ENCODE measurements at places on chromosomes 1 and 21. TPM values are rescaled to one million over a fixed set of nuclear protein-coding genes. Genes with fewer than 3 reads are reported as not detected.

The HHAT gene
- 1.4 TPM for polyA plus RNA-seq

The FAM229A gene
- not detected for polyA plus RNA-seq

The SLC35D1 gene
- polyA plus RNA-seq = 5.5 TPM

The CR1L gene
- polyA plus RNA-seq = not detected

The FCRL4 gene
- polyA plus RNA-seq = not detected

The CACNA1S gene
- not detected for polyA plus RNA-seq

The LRRC3 gene
- 0.39 TPM for polyA plus RNA-seq

The PADI2 gene
- polyA plus RNA-seq = not detected

The RAB3B gene
- polyA plus RNA-seq = not detected

The MEX3A gene
- polyA plus RNA-seq = not detected

The LRRIQ3 gene
- 3.3 TPM for polyA plus RNA-seq

The OR2T35 gene
- not detected for polyA plus RNA-seq

The ETV3L gene
- polyA plus RNA-seq = not detected

The SLC16A4 gene
- polyA plus RNA-seq = 0.31 TPM

GRCh38 chr1:233256191-233256590, 39.3 kb downstream of the PCNX2 start:
- no peak for DNase-seq

DNA sequence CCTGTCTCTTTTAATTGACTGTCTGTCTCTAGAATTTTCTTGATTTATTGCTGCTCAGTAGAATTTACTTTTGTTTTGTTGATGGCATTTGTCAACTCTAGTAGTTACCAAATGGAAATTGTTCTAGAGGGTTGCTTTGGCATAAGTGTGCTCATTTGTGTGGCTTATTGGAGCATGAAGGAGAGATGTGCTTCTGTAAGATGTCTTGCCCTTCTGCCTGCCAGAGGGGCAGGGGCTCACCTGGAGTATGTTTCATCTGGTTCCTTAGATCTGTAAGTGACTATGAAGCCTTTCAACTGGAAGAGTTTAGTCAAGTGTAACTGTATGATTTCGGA, 345.5 kb downstream of the DISC1 start:
- DNase-seq = no peak

- DNase-seq = no peak
Measured at GRCh38 chr1:88549536-88549935, 134.5 kb upstream of the PKN2 start.

GRCh38 chr1:60281360-60281932, 207.9 kb upstream of the C1orf87 start:
- DNase-seq = peak; percentile 13

DNA sequence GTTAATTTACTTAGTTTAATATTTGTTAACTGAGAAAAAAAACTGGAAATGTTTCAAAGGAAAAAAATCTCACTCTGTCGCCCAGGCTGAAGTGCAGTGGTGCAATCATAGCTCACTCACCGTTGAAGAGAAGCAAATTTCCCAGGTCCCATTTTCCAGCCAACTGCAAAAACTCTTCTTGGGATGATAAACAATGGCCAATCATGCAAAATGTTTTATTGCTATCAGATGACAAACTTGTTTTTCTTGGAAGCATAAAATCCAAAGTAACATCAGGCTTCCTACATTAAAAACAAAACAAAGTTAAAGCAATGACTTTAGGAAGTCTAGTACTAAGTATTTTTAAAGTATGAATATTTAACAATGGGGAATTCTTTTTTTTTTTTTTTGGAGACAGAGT, 84.9 kb downstream of the LYST start:
- no peak for DNase-seq

GRCh38 chr1:193658081-193658480, 471.7 kb upstream of the B3GALT2 start:
- DNase-seq = no peak

- no peak for DNase-seq
Measured at GRCh38 chr1:92756537-92756936, 28.4 kb downstream of the EVI5 start.

DNA sequence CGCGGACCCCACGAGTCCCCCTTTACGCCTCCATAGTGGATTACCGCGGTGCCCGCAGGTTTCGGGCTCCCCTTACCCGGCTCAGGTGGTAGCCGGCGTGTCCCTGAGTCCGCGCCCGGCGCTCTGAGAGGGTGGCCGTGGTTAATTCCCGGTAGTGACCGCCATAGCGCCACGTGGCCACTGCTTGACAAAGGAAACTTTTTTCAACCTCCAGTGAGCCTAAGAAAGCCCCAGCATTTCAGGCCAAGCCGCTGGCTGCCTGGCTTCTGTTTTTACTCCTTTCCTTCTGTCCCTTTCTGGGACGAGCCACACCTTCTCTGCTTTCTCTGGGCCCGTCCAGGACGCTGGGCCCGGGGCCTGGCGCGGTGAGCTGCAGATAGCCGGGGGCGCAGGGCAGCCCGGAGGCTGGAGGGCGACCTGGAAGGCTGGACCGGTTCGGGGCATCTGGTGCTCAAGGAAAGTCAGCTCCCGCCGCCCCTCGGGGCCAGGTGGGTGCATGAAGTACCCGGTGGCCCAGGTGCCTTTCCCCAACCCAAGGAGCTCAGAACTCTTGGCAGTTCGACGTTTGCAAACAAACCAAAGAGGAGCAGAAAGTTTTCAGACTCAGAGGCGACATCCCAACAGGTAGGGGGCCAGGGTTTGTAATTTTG, 540 bp upstream of the C1orf198 start:
- no peak for DNase-seq

GRCh38 chr1:205127646-205128045, 5.9 kb upstream of the RBBP5 start:
- DNase-seq = no peak

DNA sequence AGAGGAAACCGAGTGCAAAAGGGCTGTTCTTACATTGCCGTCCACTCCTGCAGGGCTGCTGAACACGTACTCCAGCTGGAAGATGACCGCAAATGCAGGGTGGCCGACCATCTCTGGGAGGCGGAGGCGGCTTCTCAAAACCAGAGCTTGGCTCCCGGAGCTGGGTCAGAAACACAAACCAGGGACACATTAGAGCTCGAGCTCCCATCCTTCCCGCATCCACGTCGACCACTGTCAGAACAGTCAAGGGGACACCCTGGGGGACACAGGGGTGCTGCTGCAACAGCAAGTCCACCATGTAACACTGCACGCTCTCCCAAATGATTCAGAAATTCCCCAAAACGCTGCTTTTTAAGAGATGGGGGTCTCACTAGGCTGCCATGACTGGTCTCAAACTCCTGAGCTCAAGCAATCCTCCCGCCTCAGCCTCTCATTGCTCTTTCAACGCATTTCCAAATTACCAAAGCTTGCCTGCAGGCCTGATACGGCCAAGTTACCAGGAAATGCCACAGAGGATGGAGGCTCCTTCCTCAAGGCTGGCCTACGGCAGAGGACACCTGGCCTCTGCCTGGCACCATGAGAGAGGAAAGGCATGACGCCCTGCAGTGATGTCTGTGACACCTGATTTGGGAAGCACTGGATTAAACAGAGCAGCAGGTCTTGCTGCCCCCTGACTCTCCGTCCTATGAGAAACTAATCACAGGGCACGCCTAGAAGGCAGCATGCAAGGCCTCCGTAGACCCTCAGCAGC, 45.0 kb downstream of the NPHP4 start:
- DNase-seq = no peak

- no peak for DNase-seq
Measured at GRCh38 chr21:42110691-42111469, 39.8 kb downstream of the UMODL1 start.

DNA sequence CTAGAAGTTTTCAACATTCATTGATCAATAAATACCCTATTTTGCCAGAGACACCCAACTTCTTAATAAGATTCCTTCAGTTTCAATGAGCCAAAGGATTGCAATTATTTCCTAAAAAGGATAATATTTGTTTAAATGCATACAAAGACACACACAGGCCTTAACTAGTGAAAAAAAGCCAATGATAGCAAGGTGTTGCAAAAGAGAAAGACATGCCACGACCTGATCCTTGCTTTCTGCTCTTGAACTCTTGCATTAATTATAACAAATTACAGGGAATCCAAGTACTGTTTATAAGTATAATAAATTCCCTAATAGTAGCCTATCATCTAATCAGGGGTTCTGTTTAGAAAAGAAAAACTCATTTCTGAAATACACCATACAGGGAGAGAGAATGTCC, 131.1 kb downstream of the PTPN14 start:
- no peak for DNase-seq

DNA sequence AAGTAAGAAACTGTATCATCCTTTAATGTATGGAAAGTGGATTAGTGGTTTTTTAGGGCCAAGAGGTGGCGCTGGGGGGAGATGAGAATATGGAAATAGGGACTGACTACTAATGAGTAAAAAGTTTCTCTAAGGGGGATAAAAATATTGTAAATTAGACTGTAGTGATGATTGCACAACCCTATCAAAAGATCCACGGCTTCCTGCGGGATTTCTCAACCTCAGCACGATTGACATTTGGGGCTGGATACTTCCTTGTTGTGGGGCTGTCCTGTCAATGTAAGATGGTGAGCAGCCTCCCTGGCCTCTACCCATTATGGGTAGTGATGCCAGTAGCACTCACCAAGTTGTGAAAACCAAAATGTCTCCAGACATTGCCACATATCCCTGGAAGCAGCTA, 36.0 kb upstream of the PRDM2 start:
- DNase-seq = no peak

GRCh38 chr1:3731583-3732433, 20.4 kb upstream of the CCDC27 start:
- no peak for DNase-seq

DNA sequence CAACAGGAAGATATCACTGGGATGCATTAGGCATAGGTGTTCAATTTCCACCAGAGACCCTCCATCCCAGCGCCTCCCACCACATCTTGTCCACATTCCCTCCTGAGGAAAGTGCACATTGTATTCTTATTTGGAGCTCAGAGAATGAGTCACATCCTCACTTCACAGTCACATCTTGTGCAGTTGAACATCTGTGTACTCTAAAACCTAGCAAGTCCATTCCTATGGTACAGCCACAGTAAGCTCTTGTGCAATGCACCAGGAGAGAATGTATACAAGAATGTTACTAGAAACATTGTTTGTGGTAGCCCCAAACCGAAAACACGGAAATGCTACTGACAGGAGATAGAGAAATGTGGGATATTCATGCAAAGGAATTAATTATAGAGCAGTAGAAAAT, 1.6 kb upstream of the KDF1 start:
- no peak for DNase-seq

DNA sequence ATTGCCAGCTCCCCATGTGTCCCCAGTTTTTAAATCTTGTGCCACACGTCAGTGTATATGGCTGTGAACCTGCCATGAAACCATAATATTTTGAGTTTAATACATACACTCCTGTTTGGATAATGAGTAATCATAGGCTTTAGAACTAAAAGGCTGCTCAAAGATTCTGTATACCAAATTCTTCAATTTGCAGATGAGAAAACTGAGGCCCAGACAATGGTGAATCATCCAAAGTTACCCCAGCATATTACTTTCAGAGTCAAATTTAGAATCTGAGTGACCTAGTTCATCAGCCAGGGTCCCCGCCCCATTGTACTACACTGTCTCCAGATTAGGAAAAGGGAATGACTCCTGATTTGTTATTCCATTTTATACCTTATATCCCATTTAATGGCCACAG, 224.6 kb downstream of the FGGY start:
- DNase-seq = no peak

DNA sequence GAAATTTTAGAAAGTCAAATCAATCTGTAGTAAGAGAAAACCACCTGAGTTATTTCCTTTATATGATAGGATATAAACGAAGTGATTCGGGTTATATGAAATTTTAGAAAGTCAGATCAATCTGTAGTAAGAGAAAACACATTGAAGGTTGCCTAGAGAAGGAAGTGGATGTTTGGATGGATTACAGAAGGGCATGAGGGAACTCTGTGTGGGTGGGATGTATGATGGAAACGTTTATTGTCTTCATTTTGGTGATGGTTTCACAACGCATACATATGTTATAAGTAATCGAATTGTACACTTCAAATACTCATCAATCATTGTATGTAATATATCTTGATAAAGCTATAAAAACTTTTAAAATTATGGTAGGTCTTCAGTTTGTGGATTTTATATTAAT, 5.1 kb downstream of the CR1 start:
- no peak for DNase-seq

GRCh38 chr1:46303038-46303871, at the start of the genes LRRC41 and UQCRH:
Gene LRRC41 (minus strand): TSS chr1:46303616. CDS start chr1:46303322, 294 bp downstream.
Gene UQCRH (plus strand): TSS chr1:46303698. CDS start chr1:46303767, 69 bp downstream.
- peak; percentile 87 for DNase-seq

GRCh38 chr1:234879147-234880080, 249.2 kb downstream of the TOMM20 start:
- DNase-seq = no peak

GRCh38 chr1:33256471-33257206, at the start of gene ZNF362:
Gene ZNF362 (plus strand): TSS chr1:33256492. CDS start chr1:33270575, 14,083 bp downstream.
- peak; percentile 50 for DNase-seq

DNA sequence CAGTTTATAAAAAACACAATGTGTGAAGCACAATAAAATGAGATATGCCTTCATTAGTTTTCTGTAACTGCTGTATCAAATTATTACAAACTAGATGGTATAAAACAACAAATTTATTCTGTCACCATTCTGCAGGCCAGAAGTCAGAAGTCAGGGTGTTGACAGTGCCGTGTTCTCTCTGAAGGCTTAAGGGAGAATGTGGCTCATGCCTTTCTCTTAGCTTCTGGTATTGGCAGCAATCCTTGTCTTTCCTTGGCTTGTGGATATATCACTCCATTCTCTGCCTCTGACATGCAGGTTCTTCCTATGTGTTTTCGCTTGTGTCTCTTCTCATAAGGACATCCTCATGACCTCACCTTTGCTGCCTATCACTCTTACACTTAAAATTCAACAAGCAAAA, 10.1 kb downstream of the NEK7 start:
- DNase-seq = no peak

- DNase-seq = no peak
Measured at GRCh38 chr1:81954534-81955020, 153.8 kb downstream of the ADGRL2 start.

DNA sequence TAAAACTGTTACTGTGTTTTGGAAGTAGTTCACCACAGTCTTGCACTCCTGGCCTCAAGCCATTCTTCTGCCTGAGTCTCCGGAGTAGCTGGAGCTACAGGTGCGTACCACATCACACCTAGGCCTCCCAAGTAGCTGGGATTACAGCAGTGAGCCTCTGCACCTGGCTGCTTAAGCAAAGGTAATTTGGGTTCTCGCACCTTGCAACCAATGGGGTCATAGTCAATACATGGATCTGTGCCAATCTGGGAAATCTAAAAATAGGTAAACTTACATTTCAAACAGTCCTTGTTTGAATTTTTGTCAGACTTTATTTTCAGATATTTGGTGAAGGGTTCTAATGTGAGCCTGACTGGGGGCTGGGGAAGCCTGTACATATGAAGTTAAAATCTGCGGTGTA, 466.5 kb downstream of the PCP4 start:
- DNase-seq = no peak

DNA sequence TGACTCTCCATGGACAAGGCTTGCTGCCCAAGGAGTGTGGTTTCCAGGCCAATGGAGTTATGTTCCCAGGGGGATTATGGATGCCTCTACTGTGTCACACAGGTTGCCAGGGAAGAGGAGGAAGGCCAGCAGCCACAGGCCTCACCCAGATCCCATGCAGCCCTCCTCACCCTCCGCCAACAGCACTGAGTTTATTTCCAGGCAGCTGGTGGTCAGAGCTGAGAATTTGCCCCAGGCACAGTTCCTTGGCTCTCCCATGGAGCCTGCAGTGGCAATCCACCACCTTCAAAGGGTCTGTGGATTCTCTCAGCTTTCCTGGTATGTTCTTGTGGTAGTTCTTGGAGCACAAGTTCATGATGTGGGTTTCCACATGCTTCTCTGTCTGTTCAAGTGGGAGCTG, 79.2 kb downstream of the NTNG1 start:
- no peak for DNase-seq
